ENCODE measurements at places on chromosomes 6 and 20. TPM values are rescaled to one million over a fixed set of nuclear protein-coding genes. Genes with fewer than 3 reads are reported as not detected.

The SLC32A1 gene
- total RNA-seq, result not detected

The HAO1 gene
- total RNA-seq, result not detected

The HLA-A gene
- 261 TPM for total RNA-seq

GRCh38 chr6:610882-611281, 46.0 kb downstream of the HUS1B start:
- DNase-seq, result no peak

DNA sequence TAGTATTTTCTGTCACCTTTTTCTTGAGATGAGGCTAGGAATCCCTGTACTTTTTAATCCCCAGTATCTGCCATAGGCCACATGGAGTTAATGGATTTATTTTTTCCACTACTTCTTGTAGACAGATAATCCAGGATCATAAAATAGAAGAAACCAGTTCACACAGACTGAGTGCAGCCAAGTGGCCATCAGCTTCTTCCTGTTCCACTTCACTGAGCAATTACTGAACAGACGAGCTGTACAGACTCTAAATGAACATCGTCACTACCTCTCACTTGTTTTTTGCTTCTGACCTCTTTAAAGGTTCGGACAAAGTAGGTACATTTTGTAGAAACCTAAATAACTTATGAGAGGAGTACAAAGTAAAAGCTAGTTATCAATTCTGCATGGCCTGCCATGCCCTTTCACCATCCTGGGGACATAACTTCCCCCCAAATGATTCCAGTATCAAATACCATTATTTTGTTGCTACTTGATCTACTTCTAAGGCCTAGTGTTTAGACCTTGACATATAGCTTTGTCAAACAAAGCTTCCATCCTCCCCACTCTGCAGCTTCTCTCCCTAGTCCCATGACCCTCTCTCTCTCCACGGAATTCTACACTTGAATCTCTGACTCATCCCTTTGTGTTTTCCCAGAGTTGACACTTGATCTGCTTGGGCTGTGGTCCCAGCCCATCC, 34.4 kb upstream of the ARHGAP18 start:
- peak; percentile 42 for DNase-seq

GRCh38 chr20:48686238-48687116, 141.3 kb downstream of the PREX1 start:
- peak; percentile 34 for DNase-seq

The BMP6 gene
- total RNA-seq, result not detected

DNA sequence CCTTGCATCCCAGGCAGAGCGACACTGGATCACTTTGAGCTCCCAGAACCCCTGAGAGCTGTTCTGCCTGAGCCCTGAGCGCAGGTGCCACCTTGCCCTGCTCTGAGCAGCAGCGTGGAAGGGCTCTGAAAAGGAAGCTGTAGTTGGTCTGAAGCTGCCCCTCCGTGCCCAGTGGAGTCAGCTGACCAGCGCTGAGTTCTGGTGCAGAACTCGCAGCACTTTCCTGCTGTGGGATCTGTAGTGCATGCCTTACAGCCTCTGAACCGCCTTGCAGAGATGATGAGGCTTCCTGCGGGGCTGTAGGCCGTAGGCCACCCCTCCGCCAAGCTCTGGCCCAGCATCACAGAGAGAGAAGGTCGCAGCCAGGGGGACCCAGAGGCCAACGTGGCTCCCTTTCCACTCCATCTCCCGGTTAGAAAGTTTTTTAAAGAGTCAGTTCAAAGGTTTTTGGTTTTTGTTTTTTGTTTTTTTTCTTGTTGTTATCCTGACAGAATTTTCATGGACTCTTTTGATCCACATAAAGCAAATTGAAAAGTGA, 158.3 kb upstream of the CST7 start:
- no peak for DNase-seq

The PROCR gene
- 7.5 TPM for total RNA-seq

GRCh38 chr20:21702016-21702415, 3.4 kb upstream of the PAX1 start:
- DNase-seq, result no peak

DNA sequence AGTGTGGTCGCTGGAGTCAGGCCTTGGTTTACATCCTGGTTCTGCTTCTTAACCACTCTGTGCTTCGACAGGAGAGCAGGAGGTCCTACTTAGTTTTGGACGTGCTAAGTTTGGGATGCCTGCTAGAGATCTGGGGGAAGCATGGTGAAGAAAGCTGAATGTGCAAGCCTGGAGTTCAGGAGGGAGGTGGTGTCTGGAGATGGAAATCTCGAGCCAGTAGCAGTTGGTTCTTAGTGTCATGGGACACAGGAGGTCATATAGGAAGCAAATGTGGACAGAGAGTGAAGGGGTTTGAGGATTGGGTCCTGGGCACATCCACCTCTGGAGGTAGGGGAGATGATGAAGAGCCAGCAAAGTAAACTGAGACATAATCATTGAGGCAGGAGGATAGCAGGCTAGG, 131.4 kb downstream of the SYCP2 start:
- no peak for DNase-seq

The FOXQ1 gene
- total RNA-seq, result 57.0 TPM

GRCh38 chr20:43988451-43988850, 73.8 kb downstream of the TOX2 start:
- DNase-seq, result no peak

GRCh38 chr6:134523051-134523450, 205.1 kb upstream of the SGK1 start:
- no peak for DNase-seq

The MATN4 gene
- 0.33 TPM for total RNA-seq

The MICB gene
- 37.8 TPM for total RNA-seq

DNA sequence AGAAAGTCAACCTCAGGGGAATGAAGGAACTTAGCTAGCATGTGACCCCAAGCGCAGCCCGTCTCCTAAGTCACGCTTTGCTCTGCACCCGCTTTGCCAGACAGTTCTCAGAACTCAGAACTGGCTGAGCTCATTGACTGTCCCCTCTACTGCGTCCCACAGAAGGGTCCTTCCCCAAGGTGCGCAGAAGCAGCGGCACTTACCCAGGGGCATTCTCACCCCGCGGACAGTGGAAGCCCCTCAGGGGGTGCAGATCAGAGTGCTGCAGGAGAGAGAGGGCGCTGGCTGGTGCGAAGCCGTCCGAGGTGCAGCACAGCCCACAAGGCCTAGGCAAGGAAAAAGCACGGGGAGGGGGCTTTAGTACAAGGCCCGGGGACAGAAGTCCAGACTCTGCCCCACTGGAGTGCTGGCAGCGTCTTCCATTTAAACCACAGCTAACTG, 807 bp downstream of the SNHG17 start:
- peak; percentile 22 for DNase-seq
